ENCODE measurements at places on chromosomes 4 and X.

DNA sequence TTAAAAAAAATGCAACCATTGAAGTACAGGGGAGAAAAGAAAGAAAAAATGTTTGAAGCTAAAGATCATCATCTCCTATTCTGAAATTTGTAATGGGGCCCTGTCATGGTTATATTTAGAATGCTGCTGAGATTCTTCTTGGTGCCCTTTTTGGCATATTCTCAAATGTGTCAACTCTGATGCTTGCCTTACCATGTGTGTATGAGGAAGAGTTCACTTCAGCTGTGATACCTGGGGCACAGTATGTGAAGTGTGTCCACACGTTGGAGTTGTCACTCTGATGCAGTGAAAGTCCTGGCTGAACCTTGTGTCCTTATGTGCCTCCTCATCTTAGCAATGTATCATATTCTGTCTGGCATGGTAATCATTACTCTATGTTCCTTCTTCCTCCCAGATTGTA is 377.9 kb downstream of the RAPGEF2 start:
- no peak for DNase-seq

DNA sequence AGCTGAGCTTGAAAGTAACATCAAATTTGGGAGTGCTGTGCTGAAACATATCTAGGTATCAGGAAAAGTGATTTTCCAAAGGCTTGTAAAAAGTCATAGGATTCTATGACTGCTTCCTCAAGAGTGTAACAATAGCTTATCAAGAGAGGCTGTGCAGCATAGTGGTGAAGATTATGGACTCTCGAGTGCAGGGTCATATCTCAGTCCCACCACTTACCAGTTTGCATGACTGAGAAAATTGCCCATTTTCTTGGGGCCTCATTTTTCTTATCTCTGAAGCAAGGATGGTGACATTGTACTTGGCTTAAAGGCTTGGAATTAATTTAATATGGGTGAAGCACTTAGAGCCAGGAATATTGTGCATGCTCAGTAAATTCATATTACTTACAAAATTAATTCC is 57.2 kb downstream of the AFF1 start:
- DNase-seq, result no peak

DNA sequence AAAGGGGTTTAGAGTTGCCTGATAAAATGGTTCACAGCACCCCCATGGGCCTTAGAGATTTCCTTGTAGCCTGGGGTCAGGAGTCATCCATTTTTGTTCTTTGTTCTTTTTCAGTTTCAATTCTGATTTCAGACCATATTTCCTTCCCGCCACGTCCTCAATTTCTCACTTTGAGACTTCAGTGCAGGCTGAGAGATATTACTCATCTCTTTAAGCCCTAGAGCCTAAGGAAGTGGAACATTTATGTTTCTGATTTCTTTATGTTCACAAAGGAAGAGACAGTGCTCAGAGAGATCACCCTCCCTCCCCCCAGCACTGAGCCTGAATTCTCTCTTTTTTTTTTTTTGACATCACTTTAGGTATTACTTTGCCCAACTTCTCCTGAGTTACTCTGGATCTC is 56.3 kb downstream of the MSN start:
- DNase-seq, result no peak

- DNase-seq, result peak; percentile 23
Measured at GRCh38 chrX:619451-619811, 11.2 kb upstream of the SHOX start.

DNA sequence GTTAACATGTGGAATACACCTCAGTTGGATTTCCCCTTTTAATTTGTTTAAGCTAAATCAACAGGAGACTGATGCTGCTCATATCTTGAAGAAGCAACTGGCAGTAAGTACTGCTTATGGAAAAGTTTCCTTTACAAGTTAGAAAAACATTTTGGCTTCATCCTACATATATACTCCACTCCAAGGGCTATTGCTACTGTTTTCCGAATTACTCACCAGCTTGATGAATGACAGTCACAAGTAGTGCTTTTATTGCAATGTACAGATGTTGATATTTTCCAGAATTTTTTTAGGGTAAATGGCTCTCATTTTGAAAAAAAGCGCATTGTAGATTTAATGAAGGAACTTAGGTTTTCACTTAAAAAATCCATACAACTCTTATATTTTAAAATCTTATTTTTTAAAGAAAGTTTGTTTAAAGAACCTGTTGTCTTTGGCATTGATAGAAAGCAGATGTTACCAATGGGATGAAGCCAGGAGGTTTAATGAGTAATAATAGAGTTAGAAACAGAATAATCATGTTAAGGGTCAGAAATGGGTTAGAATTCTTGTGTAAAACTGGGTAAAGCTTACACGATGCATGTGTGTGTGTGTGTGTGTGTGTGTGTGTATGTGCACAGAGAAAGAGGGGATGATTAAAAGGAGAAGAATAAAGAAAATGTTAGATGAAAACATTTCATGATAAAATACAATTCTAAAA is 272.9 kb downstream of the CFAP299 start:
- DNase-seq, result no peak

- no peak for DNase-seq
Measured at GRCh38 chrX:22516893-22517292, 244.2 kb downstream of the CBLL2 start.

DNA sequence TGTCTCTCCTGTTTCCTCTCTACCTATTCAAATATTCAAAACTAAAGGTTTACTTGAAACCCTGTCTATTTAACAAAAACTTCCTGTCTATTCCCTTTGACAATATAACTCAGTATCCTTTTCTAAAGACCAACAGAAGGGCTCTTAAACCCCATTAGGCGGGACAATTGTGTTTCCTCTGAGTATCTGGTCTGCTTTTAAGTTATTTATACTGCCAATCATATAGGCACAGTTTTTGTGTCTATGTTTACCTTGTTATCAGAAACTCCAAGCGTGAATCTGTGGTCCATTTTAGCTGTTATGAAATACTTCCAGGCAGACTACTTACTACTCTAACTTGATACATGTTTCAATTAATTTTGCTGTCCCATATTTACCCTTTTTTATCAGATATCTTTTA is 350.0 kb upstream of the CTSO start:
- no peak for DNase-seq

GRCh38 chrX:54386314-54386713 is 28.5 kb upstream of the WNK3 start:
- no peak for DNase-seq

DNA sequence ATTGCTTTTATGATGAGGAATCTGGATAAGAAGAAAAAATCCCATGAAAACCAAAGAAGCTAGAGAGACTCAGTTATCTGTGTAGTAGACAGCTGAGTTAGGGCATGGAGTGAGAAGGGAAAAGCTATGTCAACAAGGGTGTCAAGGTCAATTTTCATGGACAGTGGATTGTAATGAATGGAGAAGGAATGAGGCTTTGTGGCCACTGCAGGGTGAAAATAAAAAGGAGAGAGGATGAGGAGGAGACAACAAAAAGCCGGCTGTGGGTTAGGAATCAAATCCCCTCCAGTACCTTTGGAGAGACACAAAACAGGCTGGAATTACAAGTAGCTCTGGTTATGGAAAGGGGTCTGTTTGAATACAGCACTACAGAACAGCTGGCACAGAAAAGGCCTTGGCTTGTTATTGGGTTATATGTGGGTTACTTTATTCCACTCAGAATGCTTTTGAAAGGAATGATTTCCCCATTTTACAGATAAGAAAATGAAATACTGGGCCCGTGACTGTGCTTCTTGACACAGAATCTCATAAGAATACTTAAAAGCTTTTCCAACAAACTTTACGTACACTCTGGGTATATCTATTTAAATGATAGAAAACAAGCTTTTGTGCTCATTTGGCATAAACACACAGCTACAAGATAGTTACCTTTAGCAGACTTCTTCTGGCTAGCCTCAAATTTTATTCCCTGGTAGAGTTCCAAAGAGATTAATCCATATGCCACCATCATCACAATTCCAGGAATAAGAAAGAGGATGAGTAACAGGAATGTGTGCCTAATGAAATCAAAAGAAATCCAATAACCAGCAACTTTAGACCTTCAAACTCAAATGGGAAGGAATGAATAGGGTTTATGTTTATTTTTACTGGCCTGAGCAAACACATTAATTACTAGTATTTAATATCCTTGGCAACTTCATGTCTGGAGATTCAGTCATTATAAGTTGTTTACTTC is 7.5 kb downstream of the CCKAR start:
- no peak for DNase-seq

- DNase-seq, result no peak
Measured at GRCh38 chr4:47519239-47519883, 34.3 kb downstream of the ATP10D start.

DNA sequence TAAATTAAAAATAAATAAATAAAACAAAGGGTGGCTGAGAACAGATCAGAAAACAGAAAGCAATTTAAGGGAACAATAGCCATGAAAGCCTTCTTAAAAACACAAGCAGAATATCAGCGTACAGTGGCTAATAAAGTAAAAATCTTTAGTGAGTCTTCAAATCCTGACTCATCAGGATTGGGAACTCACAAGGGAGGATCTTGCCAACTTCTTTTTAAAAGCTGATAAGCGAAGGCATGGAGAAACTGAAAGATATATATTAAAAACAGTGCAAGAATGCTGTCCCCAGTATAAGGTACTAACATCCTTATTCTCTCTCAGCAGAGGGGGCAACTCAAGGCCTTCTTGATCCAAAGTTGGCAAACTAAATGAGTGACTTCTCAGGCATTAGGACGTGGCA is 180.1 kb downstream of the DHX15 start:
- DNase-seq, result no peak

DNA sequence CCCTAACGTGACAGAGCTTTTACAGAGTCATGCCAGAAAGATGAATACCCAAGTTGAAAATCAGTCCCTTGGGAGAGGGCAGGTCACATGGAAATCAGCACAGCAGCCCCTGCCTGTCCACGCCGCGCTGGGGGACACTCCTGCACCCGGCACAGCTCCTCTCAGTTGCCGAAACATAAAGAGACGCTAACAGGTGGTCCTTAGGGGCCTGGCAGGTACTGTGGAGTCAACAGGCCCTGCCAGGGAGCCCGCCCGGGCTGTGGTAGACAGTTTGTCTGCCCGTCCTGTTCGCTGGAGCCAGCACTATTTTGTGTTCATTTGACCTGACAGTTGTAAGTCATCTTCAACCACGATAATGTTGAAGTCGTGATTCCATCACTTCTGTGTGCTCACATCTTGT is 30.5 kb downstream of the NELFA start:
- no peak for DNase-seq

DNA sequence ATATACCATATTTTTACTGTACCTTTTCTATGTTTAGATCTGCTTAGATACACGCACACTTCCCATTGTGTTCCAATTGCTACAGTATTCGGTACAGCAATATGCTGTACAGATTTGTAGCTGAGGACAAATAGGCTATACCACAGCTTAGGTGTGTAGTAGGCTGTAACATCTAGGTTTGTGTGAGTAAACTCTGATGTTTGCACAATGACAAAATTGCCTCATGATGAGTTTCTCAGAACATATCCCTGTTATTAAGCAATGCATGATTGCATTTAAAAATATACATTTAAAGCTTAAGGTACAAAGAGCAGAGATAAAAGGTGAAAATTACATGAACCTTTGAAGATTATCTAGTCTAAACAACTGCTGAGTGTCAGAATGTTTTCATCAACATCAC is 181.7 kb downstream of the ADGRA3 start:
- DNase-seq, result no peak

- no peak for DNase-seq
Measured at GRCh38 chr4:48361012-48361400, 19.7 kb downstream of the SLAIN2 start.

GRCh38 chr4:5069901-5070300 is 18.6 kb downstream of the STK32B start:
- no peak for DNase-seq

DNA sequence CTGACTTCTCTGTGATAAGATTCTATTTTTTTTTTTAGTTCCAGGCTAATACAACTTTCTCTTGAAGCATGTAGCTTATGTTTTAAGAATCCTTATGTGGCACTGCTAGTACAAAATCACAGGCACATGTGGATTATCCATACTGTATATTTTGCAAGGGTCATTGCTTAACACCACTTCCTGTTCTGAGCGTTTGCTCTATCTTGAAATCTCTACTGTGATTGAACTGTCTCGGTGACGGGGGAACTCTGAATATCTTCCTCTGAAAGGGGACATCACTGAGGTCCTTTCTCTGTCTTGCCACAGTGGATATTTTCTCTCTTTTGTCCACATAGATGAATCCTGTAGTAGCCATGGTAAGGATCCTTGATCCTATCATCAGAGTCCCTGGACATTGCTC is 2.1 kb upstream of the WFS1 start:
- DNase-seq, result no peak

DNA sequence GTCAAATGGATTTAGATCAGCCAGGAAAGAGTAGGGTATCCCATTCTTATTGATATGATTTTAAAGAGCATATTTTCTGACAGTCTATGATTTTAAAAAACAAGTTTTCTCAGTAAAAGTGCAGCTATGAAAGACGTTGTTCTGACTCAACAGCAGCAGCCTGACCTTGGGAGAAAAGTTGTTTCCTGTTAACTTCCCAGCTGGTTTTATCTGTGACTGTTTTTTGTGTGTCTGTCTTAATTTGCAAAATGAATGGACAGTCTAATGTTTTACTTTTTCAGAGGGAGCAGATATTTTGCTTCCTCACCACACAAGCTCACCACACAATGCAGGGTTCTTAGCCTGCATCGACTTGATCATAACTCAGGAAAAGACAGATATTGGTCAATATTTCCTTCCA is 764 bp upstream of the MTHFD2L start:
- no peak for DNase-seq

- no peak for DNase-seq
Measured at GRCh38 chr4:145044341-145044740, 53.7 kb downstream of the ANAPC10 start.

DNA sequence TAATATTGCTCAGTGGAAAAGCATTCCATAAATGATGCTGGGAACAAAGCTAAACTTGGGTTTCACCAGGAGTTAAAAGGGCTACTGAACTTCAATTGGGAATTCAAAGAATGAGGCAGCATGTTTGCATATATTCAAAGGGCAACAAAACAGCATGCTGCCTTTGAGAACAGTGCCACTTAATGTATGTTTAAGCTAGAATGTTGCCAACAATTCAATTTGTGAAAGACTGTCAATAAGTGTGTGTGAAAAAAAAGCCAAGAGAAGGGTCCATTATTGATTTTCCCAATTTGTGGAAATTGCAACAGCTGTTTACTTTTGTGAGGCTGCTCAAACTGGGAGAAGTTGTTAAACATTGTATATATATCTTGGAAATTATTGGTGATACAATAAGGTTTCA is 701.9 kb upstream of the ACTRT1 start:
- no peak for DNase-seq

GRCh38 chr4:7960017-7960789 is 20.5 kb upstream of the AFAP1 start:
- no peak for DNase-seq

Measured in ureter (tissue), 1 donor.